ACHN (cell line): ENCODE measurements at places on chromosomes 3 and 15.

- DNase-seq = no peak
Measured at GRCh38 chr3:33196538-33196937, 22.1 kb downstream of the SUSD5 start.

- DNase-seq = no peak
Measured at GRCh38 chr3:69239063-69239462, 116.7 kb upstream of the LMOD3 start.

GRCh38 chr15:85609492-85609891 lies 185.2 kb downstream of the KLHL25 start:
- no peak for DNase-seq

DNA sequence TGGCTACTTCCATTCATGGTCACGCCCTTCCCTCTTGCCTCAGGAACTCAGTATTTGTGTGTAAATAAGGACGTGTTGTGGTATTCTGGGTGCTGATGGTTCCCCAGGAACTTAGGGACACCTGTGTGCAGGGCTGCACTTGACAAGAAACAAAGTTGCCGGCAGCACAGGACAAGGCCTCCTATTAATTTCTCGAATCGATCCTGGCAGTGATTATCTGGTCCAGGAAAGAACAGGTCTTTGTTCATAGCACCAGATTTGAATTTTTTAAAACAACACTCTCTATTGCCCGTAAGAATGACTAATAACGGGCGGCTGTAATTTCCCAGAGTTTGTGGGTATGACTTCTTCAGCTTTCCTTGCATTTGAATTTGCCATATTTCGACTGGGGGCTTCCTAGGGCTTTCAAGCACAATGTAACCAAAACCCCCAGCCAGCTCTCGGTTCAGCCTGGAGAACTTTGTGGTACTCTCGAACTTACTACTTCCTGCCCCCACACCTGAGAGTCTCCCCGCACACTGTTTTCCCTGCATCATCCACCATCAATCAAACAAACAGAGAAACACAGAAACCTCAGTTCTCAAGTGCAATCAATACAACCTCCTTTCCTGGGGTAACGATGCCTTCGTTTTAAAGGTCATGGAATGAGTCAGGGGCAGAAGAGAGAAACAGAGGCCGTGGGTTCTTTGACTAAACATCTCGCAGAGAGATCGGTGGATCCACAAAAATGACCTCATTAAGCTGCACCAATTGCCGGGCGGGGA lies 241.7 kb upstream of the ICE2 start:
- no peak for DNase-seq

DNA sequence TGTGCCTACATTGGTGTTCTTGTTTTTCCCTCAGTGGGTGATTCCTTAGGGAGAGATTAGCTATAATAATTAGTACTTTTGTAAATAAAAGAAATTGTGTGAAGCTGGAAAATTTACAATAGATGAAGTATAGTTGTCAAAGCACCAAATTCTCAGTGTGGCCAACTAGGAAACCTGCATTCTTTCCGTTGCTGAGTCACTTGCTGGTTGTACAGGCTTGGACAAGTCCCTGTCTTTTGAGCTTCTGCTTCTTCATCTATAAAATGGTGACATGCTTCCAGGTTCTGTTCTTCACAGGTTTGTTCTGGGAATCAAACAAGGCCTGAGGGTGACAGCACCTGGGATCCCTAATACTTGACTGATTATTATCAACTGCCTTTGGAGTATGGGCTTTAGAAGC lies 184.1 kb upstream of the HES1 start:
- no peak for DNase-seq

- DNase-seq = no peak
Measured at GRCh38 chr3:13462125-13462629, 17.9 kb upstream of the HDAC11 start.

GRCh38 chr3:125119752-125120378 lies 64.1 kb upstream of the HEG1 start:
- no peak for DNase-seq

- peak; percentile 13 for DNase-seq
Measured at GRCh38 chr15:33279613-33280205, 31.1 kb upstream of the RYR3 start.

- DNase-seq = no peak
Measured at GRCh38 chr3:59372346-59372745, 322.5 kb upstream of the CFAP20DC start.

GRCh38 chr15:39948817-39949216 lies 14.9 kb downstream of the EIF2AK4 start:
- no peak for DNase-seq

GRCh38 chr3:13335059-13335458 lies 85.1 kb downstream of the NUP210 start:
- DNase-seq = no peak

DNA sequence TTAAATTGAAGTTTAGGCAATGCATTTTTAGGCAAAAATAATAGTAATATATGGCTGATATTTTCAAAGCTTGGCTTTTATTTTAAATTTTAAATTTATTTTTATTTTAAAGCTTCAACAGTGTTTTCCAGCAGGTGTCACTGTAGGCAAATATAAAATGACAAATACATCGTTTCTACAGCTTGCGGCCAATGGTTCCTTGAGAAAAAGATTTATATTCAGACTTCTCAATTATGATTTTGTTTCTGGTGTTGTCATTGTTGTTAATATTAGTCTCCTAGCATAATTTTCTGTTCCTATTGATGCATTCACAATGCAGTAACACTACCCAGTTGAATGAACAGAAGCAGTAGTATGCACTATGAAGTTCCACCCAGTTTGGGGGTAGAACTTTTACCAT lies 220.7 kb upstream of the DNAJC19 start:
- DNase-seq = peak; percentile 22

DNA sequence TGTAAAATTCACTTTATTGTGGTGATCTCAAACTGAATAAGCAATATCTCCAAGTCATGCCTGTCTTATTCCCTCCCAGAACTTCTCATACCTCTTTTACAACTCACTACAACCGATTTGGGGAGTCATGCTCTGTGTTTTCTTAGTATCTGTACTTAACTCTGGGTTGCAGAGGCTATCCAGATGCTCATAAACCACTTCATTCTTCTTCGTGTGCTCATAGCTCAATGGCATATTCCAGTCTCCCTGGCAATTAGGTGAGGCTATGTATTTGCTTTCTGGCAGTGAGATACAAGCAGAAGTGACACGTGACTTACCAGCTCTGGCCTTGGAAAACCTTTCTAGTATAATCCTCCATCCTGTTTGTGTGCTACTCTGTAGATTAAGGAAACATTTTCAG lies 360.9 kb downstream of the ZNF385D start:
- DNase-seq = no peak

DNA sequence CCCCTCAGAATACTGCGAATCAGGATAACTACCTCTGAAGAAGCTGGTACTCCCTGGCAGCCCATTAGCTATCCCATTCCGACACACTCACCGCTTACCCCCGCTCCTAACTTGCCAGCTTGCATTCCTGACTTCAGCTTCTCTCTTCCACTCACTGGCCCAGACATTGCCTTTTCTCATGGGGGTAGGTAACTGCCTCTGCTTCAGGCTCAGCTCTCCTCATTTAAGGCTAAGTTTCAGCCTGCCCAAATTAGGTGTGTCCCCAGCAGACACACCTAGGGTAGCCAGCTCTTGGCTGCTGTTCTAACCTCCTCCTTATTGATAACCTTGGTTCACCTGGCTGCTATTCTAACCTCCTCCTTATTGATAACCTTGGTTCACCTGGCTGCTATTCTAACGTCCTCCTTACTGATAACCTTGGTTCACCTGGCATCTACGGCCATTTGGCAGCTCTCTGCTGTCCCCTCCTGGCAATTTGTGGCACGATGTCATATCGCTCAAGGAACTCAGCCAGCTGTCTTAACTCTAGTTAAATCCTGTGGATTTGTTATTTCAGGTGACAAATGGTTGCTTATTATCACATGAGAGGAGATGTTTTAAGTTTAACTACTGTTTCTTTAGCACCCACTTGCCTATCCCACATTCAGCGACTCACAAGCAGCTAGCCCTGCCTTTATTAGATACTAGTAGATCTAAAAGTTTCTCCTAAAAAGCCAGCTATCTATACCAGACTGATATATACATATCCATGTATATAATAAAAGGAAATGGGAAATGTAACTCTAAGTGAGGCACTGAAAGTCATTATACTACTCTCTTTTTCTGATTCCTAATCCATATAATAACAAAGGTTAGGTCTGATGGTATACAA lies 106.5 kb upstream of the ACP3 start:
- DNase-seq = peak; percentile 19

GRCh38 chr3:36560685-36561084 lies 180.4 kb downstream of the STAC start:
- DNase-seq = no peak

DNA sequence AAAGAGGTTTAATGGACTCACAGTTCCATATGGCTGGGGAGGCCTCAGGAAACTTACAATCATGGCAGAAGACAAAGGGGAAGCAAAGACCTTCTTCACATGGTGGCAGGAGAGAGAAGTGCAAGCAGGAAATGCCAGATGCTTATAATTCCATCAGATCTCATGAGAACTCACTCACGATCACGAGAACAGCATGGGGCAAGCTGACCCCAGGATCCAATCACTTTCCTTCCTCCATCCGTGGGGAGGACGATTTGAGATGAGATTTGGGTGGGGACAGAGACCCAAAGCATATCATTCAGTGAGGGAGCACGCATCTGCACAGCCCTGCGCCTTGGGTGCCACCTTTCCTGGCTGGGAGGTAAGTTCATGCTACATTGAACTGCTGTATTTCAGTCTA lies 234.1 kb upstream of the ATP10A start:
- no peak for DNase-seq

- DNase-seq = peak; percentile 89
Measured at GRCh38 chr15:34837246-34838016, 42.1 kb upstream of the ACTC1 start.

- DNase-seq = no peak
Measured at GRCh38 chr15:59170295-59171066, 36.2 kb upstream of the LDHAL6B start.

DNA sequence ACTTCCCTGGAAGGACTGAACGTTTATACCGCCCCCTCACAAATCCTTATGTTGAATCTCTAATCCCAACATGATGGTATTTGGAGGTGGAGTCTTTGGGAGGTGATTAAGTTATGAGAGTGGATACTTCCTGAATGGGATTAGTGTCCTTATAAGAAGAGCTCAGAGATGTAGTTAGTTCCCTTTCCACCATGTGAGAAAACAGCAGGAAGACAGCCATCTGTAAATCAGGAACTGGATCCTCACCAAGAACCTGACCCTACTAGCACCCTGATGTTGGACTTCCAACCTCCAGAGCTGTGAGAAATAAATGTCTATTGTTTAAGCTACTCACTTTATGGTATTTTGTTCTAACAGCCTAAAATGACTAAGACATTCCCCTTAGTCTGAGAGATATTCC lies 33.3 kb upstream of the SACM1L start:
- no peak for DNase-seq

DNA sequence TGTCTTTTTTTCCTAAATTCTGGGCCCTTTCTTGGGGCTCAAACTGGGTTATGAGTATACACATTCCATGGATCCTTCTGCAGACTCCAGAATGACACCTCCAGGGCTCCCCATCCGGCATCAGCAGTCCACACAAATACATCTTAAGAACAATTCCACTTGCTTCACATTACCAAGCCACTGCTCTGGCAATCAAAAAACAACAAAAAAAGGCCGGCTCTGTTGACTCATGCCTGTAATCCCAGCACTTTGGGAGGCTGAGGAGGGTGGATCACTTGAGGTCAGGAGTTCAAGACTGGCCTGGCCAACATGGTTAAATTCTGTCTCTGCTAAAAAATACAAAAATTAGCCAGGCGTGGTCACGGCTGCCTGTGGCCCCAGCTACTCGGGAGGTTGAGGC lies 49.9 kb upstream of the LPP start:
- no peak for DNase-seq

- DNase-seq = no peak
Measured at GRCh38 chr3:153756816-153757215, 364.4 kb upstream of the ARHGEF26 start.

GRCh38 chr3:115947325-115947724 lies 324.0 kb downstream of the GAP43 start:
- no peak for DNase-seq

- no peak for DNase-seq
Measured at GRCh38 chr15:57440167-57440566, 63.9 kb downstream of the CGNL1 start.

- DNase-seq = no peak
Measured at GRCh38 chr3:50536471-50537180, 30.9 kb downstream of the C3orf18 start.

DNA sequence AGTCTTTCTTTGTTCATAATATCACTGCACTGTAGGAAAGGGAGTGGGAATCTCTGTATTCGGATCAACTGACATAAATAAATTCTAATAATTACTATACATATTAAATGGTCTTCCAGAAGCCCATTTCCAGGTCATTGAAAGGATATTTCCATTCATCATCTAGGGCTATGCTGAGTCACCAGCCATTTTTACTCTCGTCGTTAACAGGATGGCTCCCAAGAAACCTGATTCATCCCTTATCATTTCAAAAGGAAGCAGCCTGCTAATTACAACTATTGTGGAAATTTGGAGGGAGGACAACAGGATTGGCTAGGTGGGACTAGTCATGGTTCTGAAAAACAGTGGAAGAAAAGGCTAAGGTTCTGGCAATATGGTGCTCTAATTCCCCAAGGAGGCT lies 13.6 kb downstream of the GMNC start:
- no peak for DNase-seq

DNA sequence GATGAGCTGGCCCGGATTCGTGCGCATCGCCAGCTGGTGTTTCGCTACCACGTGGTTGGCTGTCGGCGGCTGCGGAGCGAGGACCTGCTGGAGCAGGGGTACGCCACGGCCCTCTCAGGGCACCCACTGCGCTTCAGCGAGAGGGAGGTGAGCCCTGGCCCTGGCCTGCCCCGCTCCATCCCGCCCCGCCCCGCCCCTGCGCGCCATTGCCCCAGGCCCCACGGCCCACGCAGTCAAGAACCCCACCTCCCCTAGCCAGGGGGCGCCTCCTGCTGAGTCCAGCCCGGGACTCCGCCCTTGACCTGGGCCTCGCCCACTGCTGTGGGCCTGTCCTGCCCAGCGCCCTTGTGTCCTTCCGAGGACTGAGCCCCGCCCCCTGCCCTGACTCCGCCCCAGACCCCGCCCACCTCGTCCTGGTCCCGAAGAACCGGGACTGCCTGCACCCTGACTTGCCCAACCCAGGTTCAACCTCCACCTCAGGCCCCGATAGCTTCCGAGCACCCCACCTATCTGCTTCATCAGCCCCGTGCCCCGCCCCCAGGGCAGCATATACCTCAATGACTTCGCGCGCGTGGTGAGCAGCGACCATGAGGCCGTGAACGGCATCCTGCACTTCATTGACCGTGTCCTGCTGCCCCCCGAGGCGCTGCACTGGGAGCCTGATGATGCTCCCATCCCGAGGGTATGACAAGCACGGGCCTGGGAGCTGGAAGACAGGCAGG lies 14.8 kb downstream of the NT5DC2 start:
- no peak for DNase-seq

- no peak for DNase-seq
Measured at GRCh38 chr15:70447928-70448698, 315.2 kb downstream of the UACA start.

- DNase-seq = peak; percentile 10
Measured at GRCh38 chr3:170437696-170438407, 19.2 kb downstream of the CLDN11 start.
